ENCODE measurements at places on chromosomes 2 and 18. TPM values are rescaled to one million over a fixed set of nuclear protein-coding genes. Genes with fewer than 3 reads are reported as not detected.

DNA sequence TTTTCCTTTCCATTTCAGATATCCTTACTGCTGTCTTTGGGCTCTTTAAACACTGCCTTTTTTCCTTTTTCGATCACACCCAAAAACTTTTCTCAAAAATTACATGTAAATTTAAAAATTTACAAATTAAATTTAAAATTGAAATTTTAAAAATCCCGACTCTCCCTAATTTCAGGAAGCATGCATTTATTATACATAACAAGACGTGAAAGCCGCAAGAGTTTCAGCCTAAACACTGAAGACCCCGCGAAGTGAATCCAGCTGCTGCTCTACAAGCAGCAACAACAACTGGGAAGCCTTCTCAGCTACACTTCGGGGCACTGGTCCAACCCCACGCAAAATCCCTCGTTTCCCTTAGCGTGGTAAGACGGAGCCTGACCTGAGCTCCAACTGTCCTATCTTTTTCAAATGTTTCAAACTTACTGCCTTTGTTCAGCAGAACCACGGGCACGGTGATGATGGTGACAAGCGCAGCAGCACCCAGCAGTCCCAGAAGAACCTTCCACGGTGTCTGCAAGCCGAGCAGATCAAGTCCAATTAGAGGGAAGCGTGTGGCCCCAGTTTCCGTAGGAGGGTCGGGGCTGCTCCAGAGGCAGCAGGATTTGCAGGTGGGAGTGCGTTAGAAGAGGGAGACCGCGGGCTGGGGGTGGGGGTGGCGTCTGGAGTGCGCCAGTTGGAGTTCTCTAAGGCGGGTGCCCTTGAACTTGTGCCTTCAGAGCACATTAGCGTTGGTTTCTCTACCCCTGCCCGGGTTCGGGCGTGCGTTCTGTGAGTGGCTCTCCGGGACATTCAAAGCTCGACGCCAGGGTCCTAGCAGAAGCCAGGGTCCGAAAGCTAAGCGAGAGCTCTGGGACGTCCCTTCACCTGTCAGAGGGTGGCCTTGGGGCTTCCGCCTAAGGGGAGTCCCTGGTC lies 783 bp downstream of the DPP4 start:
- DNase-seq: no peak

- DNase-seq: no peak
Measured at GRCh38 chr2:239887604-239888003, 137.5 kb downstream of the NDUFA10 start.

DNA sequence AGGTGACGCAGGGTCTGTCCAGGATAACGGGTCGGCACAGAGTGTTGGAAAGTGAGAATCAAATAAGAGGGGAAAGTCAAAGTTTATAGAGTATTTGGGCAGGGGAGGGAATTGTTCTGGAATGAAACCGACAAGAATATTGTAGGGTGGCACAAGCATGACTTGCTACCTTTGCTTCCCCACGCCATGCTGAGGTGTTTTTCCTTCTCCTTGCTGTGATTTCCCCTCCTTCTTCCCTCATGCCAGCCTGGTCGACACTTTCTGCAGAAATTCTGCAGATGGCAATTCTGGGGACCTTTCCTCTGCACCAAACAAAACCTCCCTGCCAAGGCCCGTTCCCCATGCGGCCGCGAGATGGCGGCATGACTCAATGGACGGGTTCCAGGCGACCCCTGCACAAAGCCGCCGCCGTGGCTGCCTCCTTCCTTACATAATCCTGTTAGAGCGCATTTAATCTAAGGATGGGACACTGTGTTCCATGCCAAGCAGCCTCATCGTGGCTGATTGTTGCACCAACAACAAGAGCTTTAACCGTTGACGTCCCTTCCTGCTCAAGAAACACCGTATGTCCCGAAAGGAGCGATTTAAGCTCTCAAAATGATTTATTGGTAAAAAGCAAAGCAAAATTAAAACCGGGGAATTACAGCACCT lies at the start of gene MRO:
TSS of gene MRO (minus strand) at position 289 of the 651 bp plus-strand sequence. CDS start 10,616 bp downstream, outside the sequence.
- peak; percentile 92 for DNase-seq

DNA sequence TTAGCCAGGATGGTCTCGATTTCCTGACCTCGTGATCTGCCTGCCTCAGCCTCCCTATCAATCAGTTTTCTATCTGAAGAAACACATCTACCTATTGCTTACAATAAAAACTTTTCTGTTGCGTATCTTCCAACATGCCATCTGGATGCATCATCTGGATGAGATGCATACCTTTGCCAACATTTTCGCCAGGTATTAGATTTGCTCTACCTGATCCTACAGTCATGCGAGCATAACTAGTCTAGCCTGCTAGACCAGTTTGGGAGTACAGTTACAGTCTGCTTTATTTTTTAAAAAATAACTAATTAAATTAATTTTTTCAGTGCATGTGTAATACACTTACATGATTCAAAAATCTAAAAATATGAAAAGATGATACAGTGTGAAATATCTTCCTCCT lies 334.0 kb upstream of the MEX3C start:
- no peak for DNase-seq

- DNase-seq: no peak
Measured at GRCh38 chr2:29448096-29448688, 333.0 kb downstream of the CLIP4 start.

DNA sequence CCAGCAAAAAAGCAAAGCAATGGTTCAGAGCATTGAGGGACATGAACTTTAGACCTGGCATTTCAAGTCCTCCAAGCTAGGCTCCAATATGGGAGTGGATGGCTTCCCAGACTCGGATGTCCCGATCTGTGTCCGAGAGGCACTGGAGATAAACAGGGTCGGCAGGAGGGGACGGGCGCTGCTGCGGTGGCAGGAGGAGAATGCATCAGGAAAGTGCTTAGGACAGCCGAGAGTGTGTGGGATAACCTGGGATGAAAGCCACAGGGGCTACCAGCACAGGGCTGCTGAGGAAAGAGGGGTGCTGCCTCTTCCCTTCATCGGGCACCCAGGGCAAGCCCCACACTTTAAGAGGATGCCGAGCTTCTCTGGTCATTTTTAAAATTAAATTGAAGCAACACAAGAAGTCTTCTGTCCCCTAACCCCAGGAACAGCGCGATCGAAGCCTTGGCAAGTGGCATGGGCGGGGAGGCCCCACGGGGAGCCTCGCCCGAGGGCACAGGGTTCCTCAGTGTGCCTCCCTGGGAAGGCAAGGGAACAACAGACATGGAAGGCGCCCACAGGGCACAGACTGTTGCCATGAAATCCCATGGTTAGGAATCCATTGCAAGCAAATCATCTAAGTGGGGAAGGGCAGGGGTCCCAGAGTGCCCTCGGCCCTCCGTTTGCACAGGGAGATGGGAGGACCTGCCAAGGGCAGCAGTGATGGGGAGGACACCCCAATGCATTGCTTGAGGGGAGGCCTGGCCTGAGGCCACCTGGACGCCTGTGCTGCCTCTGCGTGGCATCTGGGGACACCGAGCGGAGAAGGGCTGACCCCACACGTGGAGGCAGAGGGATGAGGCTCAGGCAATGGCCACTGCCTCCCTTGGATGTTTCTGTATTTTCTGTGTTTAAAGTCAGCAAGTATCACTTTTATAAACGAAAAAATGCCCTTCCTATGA lies 78.5 kb upstream of the GPC1 start:
- DNase-seq: no peak

CRYGD gene
- total RNA-seq: not detected
